ENCODE measurements at places on chromosomes 12 and 14. TPM values are rescaled to one million over a fixed set of nuclear protein-coding genes. Genes with fewer than 3 reads are reported as not detected.

ZFC3H1 gene
- 124 TPM for total RNA-seq

OTOGL gene
- 0.37 TPM for total RNA-seq

TAS2R8 gene
- total RNA-seq = not detected

PDZRN4 gene
- 9.7 TPM for total RNA-seq

HOXC12 gene
- total RNA-seq = not detected

ITGA7 gene
- 140 TPM for total RNA-seq

DNAJC22 gene
- not detected for total RNA-seq

SERPINA12 gene
- not detected for total RNA-seq

TAS2R14 gene
- total RNA-seq = 8.7 TPM

TCL1B gene
- not detected for total RNA-seq

KRT78 gene
- total RNA-seq = 1.9 TPM

ZNF740 gene
- total RNA-seq = 12.5 TPM

ZCRB1 gene
- 31.0 TPM for total RNA-seq

RNF212B gene
- total RNA-seq = not detected

APOF gene
- total RNA-seq = not detected

DPPA3 gene
- not detected for total RNA-seq
